CD8-positive, alpha-beta memory T cell (primary cell): ENCODE measurements at places on chromosomes 4 and X.

- no peak for DNase-seq
These were observed 99.5 kb upstream of the SLC4A4 start for GRCh38 chr4:71239365-71239764.

GRCh38 chrX:44723426-44723825 is 120.4 kb upstream of the DUSP21 start:
- DNase-seq: no peak

DNA sequence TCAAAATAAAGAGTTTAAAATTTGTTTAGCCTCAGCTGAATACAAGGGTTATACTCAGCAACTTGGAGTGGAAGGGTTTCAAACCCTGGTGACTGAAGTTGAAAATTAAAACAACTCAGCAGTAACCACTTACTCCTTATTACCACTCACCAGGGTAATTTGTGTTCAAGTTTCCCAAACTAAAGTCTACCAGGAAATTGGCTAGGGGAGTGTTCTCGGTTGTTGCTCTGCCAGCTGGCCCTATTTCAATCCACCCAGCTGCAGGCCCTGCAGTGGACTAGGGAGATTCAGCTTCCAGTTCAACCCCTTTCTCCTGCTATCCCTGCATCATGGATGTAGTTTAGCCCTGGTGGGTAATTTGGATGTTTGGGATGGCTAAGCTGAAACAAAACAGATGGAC is 37.8 kb upstream of the EXOC1L start:
- DNase-seq: no peak

- DNase-seq: no peak
These were observed 29.5 kb downstream of the MAGEB17 start for GRCh38 chrX:16196829-16197228.

- no peak for DNase-seq
These were observed 60.2 kb downstream of the METTL14 start for GRCh38 chr4:118745357-118745756.

DNA sequence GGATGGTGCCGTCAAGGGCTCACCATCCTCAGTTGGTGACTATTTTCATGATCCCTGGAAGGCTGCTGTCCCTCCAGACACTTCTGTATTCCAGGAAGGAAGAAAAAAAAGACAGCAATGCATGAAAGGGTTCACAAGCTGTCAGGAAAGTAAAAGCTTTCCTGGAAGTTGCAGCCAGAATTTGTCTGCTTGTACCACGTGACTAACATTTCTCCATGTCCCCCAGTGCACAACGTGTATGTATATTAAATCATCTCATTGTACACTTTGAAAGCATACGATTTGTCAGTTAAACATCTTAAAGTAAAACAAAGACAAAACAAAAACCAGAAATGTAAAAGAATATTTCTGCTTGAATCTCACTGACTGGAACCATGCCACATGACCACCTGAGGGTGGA is 127.4 kb upstream of the CLNK start:
- DNase-seq: no peak

DNA sequence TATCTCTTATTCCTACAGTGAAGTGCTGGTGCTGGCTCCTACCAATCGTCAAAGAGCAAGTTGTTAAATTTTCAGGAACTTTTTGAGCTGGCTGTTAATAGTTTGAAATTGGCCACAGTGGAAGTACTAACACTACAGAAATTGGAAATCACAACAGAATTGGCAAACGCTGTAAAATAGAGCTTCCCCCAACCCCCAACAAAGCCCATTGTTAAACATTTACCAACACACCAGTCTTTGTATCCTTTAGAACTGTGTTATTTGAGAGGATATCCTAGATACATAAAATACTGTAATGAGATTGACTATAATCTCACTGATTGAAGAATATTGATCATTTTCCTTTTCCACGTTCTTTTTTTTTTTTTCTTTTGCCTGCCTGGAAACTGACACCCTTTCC is 37.4 kb downstream of the FAM241A start:
- DNase-seq: no peak
